ENCODE measurements at places on chromosomes 1 and 21.

DNA sequence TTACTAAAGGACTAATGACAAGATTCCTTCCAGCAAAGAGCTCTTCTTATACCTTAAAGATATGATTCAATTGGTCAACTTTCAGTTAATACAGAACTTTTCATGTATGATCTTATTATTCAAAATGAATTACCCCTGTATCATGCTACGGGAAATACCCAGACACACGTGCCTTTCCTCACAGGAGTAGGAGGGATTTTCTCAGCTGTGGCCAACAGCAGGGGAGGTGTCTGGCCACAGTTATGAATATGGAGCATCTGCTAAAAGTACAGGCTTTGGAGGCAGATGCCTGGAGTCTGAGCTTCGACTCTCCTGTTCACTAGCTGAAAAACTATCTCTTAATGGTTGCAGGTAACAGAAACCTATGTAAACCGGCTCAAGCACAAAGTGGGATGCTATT lies 53.6 kb downstream of the KIAA1614 start:
- no peak for DNase-seq

DNA sequence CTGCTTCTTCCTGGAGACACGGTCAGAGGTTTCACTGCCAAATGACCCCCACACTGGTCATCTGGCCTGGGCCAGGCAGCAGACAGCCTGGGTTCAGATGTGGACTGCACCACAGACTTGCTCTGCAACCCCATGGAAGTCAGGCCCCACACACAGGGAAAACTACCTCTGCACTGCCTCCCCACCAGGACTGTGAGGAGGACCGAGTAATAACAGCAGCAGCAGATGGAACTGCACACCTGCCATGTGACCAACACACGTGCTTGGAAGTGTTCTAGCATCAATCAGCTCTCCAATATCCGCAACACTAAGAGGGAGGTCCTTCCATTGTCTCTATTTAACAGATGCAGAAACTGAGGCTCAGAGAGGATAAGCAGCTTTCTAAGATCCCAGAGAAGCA lies 51.4 kb downstream of the SLC9A1 start:
- DNase-seq = no peak

DNA sequence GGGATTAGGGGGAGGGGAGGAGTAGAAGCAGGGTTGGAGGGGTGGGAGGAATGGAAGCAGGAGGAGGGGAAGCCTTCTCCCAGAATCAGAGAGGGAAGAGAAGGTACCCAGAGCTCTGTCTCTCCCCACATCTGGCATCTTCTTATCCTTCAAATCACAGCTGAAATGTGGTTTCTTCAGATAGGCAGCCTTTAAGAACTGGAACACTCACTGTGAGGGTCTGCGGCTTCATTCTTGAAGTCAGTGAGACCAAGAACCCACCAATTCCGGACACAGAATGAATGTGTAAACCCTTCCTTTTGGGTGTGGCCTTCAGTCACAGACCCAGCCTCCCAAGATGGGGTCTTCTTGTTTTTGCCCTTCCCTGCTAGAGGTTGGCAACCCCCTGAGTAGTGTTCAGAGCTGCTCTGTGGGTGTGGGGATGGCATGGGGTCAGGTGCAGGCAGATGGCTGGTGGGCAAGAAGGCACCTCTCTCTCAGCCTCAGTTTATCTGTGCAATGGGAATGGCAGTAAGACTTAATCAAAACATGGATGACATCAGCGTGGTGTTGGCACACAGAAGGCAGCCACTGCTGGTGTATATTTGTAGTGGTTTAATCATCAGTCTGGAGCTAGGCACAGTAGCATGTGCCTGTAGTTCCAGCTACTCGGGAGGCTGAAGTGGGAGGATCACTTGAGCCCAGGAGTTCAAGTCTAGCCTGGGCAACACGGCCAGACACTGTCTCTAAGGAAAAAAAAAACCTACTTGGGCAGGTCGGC lies 7.2 kb downstream of the FAAH start:
- no peak for DNase-seq

GRCh38 chr1:219265026-219265515 lies 91.4 kb downstream of the LYPLAL1 start:
- no peak for DNase-seq

DNA sequence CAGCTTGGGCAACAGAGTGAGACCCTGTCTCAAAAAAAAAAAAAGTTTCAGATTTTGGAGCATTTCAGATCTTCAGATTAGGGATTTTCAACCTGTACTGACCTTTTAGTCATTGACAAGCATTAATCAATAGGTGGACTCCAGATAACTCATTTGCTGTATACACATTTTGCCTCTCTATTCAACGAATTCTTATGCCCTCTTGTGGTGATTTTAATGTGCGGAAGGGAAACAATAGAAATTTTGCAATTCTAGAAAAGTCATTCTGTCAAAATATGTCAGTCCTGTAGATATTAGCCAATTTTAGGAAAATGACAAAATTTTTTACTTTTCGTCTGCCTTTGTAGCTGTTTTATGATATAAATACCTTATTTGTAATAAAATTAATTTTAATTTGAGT lies 11.6 kb upstream of the OR2G2 start:
- no peak for DNase-seq

- no peak for DNase-seq
Measured at GRCh38 chr1:90836345-90836679, 119.2 kb upstream of the BARHL2 start.

DNA sequence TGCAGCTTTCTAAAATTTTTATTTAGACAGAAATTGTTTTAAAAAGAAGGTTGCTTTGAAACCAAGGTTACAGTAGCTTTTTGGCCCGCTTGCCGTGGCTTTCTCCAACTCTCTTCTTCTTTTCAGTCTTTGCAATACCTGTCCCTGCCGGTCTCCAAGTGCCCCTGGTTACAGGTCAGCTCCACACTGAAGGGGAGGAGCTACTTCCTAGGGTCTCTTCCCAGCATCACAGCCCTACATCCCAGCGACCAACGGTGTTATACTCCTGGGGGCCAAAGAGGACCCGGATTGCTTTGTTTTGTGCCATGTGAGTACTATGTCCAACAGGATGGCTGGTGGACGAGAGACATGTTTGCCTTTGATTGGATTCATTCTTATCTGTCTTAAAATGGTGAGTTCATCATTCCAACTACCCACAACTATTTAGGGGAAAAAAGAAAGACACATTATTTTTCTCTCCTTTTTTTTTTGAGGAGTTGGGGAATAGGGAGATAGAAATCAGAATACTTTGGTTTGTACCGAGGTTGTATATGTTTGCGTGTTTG lies at the start of gene FNDC7:
TSS of gene FNDC7 (plus strand) at position 303 of the 545 bp plus-strand sequence. CDS start at position 329, 26 bp downstream.
- DNase-seq = no peak

- no peak for DNase-seq
Measured at GRCh38 chr1:9631613-9632012, 19.9 kb upstream of the PIK3CD start.

DNA sequence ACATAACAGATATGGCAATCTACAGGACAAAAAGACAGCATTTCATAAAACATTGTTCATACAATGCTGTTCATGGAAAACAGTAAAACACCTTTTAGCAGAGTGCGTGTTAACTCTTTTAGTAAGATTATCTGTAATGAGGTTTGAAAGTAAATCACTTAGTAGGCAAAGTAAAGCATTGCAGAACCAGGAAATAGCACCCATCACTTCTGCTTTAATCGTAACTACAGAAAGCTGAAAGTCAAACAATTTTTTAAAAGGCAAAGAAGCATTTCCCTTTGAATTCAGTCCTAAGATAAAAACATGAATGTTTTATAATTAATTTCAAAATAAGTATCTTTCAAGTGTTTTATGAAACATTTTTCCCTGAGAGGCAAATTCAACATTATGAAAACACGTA lies 63.3 kb upstream of the RNF11 start:
- no peak for DNase-seq
